ENCODE measurements at places on chromosomes 3 and 15.

DNA sequence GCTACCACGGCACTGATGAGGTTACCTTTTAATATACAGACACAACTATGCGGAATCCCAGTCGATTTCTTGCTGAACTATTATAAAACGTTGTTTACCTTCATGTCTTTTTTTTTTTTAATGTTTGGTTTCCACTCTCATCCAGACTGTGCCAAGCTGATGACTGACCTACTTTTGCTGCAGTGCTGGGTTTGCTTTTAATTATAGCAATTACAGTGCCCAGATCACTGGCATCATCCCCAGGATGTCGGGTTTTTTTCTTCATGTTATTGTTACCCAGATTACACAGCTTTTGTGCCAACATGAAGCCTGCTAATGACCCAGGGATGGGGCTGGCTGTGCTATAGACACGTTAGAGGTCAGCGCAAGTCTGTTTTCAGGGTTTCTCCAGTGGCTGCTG, 294.0 kb upstream of the ATP10A start:
- no peak for DNase-seq

GRCh38 chr3:111538681-111539083, 3.3 kb upstream of the CD96 start:
- DNase-seq, result peak; percentile 60

- DNase-seq, result no peak
Observed at GRCh38 chr15:98720577-98721565, 72.5 kb downstream of the IGF1R start.

DNA sequence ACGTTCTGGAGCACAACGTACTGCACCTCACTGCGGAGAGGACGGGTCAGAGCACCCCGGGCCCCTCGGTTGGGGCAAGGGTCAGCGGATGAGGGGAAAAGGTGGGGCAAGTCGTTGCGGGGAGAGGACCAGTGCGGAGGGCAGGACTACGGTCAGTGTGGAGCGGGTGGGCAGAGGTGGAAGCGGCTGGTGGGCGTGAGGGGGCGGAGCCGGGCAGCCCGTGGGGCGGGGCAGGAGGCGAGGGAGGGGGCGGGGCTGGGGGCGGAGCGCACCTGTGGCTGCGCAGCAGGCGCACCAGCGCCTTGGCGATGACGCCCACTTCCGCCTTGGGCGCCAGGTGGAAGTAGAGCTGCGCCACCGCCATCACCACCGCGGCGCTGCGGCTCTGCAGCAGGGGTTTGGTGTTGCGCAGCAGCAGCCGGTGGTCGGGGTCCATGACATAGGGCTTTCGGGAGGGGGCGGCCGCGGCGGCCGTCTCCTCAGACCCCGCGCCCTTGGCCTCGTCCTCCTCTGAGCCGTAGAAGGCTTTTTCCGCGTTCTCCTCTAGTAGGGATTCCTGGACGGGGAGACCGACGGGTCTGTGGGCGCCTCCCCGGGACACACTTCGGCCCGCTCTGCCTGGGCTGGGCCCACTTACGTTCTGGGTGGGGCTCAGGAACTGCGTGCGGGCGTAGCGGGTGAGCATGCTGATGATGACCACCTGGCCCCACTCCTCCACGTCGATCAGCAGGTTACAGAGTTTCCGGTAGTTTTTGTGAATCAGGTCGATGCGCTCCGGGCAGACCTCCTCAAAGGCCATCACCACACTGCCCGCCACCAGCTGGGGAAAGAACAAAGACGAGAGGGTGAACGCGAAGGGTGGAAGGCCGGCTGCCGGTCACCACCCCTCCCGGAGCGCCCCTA, 29.2 kb downstream of the AP3B2 start:
- no peak for DNase-seq

- no peak for DNase-seq
Observed at GRCh38 chr3:157240408-157240807, 80.5 kb upstream of the CCNL1 start.

DNA sequence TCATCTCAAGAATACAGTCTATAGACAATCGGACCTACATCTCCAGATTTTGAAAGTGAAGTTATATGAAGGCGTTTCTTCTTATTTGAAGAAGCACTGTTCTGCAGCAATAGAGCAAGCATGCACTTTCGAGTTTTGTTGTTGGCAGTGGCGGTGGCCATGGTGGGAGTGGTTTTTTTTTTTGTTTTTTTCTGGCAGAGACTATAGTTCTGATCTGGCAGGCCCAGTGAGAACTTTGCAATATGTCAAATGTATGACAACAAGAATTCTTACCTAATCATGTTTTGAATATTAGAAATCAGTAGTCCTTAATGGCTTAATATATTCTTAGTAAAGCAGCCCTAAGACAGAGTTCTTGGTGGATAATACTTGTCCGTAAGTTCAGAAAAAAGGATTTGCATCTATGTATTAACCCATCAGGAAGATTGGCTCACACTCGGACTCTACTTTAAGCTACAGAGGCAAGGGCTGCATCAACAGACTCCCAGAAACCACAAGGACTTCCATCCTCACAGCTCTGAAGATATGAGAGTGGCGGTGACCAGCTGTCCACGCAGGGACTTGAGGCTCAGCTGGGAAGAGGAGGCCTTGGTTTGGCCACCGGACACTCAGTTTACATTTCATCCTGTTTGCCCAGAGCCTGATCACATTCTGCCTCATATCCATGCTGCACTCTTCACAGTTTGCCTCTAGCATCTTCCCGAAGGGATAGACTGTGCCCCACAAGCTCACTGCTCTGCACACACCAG, 124.1 kb upstream of the THBS1 start:
- no peak for DNase-seq

GRCh38 chr15:90592131-90592881, 62.6 kb downstream of the CRTC3 start:
- DNase-seq, result peak; percentile 58

DNA sequence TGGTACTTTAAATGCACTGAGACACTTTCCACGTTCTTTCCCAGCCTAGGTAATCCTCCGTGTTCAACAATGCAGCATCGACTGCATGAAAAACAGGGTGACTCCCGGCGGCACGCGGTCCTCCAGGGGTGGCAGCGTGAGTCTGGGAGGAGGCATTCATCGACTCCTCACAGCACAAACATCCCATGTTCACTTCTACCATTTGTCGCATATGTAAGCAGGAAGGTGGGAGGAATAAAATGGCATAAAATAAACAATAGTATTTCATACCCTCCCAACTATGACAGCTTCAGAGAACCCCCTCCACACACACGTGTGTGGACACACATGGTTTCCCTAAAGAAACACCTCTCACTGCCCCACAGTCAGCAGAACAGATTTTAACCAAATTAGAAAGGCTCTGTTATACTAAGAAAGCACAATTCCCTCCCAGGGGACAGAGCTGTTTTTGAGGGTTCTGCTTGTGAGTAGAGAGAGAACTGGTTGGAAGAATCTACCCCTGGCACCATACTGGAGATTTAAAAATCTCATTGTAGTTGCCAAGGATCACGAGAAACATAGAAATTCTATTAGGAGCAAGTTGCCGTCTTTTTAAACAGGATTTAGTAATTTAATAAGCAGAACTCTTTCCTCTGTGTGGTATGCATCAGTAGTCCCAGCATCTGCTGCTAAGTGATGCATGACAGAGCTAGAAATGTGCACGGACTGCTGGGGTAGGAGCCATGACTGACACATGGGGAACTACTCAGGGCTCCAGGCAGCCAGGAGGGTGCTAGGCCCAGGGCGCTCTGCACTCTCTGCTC, 6.0 kb downstream of the FAM43A start:
- DNase-seq, result no peak

GRCh38 chr3:195800240-195800639, 11.5 kb downstream of the MUC4 start:
- peak; percentile 90 for DNase-seq

GRCh38 chr3:75118779-75119178, 504.3 kb upstream of the CNTN3 start:
- no peak for DNase-seq

- DNase-seq, result no peak
Observed at GRCh38 chr3:71484452-71484851, 99.1 kb downstream of the FOXP1 start.

GRCh38 chr3:178343433-178344038, 192.7 kb upstream of the KCNMB2 start:
- DNase-seq, result no peak

GRCh38 chr3:5096336-5097008, 25.6 kb upstream of the ARL8B start:
- DNase-seq, result no peak
